CD4-positive, alpha-beta T cell treated with Interleukin-4 for 4 hours (primary cell): ENCODE measurements at places on chromosomes 2 and 18.
A peak's percentile ranks its signal among the peaks of the same experiment; 100 is the strongest.

- no peak for DNase-seq
Observed at GRCh38 chr18:41814651-41815050, 140.4 kb upstream of the PIK3C3 start.

GRCh38 chr2:215542690-215543089 is 106.8 kb upstream of the FN1 start:
- no peak for DNase-seq

GRCh38 chr18:3066341-3067110 is 53.6 kb upstream of the LPIN2 start:
- DNase-seq, result peak; percentile 10

DNA sequence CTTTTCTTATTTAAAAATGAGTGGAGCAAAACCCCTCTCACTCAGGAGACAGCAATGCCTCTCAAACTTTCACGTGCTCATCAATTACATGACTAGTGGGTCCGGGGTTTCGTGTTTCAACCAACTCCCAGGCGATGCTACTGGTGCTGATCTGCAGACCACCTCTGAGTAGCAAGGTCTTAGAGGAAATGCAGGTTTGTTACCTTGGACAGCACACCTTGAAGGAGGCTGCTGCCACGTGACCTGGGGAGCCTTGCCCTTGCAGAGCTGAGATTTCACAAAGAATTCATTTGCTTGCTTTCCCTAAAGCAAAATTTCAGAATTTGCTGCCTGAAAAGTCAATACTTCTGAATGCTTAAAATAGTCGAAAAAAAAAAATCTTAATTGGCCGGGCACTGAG is 32.4 kb downstream of the SMIM21 start:
- DNase-seq, result no peak

GRCh38 chr2:136008205-136008865 is 22.9 kb upstream of the DARS1 start:
- DNase-seq, result peak; percentile 83

GRCh38 chr2:164438490-164439205 is 182.6 kb downstream of the GRB14 start:
- no peak for DNase-seq

- DNase-seq, result no peak
Observed at GRCh38 chr18:76518860-76519538, 24.0 kb upstream of the ZNF516 start.

DNA sequence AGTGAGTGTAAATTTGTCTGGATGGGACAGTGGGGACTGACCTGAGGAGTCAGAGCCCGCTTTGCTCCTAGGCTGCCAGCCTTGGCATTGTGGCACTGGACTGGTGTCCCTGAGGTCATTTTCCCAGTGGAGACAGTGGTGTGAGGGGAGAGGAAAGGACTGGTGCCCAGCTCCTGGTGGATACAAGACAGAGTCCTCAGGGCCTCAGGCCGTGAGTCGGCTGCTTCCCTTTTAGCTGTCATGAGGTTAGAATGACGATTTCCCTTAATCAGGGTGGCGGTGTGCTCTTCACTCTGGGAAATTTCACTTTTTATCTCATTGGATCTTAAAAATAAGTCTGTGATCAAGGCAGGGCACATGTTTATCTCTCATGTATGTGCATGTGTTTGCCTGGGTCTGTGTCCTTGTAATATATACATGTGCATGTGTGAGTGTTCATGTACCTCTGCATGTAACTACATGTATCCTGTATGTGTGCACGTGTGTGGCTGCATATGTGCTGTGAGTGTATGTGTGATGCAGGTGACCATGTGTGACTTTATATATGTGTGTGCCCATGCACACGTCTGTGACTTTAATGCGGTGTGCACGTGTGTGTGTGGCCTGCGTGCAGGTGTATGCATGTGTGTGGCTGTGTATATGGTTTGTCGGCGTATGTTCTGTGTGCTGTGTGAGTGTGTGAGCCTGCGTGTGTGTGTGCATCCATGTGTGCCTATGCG is 55.7 kb downstream of the GLI2 start:
- no peak for DNase-seq

- DNase-seq, result no peak
Observed at GRCh38 chr2:200523158-200523557, 2.8 kb upstream of the SGO2 start.

DNA sequence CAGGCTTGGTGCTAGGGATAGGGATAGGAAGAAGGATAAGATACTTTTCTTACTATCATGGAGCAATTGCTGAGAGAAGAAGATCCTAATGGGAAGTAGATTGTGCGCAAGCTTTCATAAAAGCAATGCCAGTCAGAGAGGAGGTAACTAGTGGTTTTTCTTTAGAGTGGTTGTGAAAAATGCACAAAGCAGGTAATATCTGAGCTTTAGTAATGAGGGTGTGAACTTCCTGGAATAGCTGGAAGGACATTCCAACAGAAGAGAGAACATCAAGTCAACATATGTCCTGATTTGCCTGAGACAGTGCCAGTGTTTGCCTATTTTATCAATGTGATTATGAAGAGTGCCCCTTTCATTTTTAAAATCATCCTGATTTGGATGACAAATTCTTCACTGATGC is 34.1 kb downstream of the CCBE1 start:
- DNase-seq, result no peak

DNA sequence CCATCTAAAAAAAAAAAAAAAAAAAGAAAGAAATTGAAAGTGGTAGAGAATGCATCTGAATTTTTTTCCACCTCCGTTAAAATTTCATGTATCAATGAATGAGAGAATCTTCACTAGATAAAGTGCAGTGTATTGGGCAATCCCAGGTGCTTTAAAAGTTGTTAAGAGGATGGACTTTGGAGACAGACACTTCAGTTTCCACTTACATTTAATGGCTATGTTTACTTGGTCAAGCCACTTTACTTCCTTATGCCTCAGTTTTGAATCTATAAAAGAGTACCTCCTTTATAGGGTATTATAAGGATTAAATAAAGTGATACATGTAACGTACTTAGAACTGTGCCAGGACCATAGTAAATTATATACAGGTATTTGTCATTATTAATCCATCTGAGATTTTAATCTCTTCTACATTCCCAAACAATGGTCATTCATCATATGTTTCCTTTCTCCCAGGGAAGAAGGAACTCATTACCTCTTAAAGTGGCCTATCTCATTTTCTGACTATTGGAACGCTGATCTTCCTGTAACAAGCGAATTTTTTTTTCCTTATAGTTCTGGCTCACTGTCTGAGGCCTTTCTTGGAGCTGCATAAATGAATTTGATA is 29.1 kb upstream of the TANK start:
- no peak for DNase-seq

DNA sequence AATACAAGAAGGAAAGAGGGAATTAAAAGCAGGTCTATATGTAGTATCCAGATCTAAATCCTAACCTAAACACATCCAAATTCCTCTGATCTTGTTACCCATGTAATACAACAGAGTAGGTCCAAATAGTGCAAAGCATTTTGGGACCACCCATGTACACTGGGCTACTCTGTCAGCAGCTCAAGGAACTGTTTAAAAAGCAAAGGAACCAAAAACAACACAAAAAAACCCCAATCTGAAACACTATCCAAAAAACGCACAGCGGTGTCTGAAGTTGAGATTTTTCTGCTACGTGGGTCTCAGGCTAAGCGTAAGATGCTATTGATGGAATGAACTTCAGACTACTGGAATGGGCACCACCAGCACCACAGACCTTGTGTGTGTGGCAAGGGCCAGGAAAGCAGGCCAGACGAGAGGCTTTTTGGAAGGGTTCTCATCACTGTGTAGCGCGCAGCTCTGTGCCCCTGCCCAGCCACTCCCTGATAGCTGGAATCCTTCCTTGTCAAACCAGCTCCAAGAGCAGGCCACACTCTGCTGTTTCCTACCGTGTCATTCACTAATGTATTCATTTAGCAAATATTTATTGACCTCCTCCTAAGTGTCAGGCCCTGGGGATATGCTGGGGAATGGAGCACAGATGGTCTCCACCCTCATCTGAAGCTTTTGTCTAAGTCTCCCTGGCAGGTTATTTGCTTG is 101.4 kb downstream of the COLEC12 start:
- DNase-seq, result no peak

DNA sequence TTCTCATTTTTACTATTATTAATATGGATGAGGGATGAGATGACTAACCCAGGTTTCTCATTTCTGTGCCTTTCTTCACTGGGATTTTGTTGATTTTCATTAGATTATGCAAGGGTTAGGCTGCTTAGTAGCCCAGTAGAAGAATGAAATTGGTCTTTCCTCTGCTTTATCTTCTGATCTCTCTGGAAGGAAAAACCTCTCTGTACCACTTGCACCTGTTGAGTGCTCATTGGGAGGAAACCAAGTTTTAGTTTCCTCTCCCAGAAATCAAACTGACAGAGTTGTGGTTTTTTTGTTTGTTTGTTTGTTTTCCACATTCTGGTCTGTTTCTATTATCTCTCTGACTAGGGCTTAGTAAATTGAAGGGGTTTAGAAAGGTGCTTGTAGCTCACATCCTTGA is 60.8 kb downstream of the KIAA1328 start:
- DNase-seq, result no peak

GRCh38 chr2:188506843-188507242 is 215.2 kb downstream of the GULP1 start:
- DNase-seq, result no peak
